Activated CD4-positive, CD25-positive, alpha-beta regulatory T cell (primary cell): ENCODE measurements at places on chromosomes 7 and 10.

GRCh38 chr7:130777426-130777825, 43.4 kb upstream of the KLF14 start:
- no peak for DNase-seq

- DNase-seq, result no peak
Observed at GRCh38 chr10:99672884-99673283, 13.6 kb downstream of the ENTPD7 start.

GRCh38 chr7:77444123-77444522, 28.0 kb upstream of the GSAP start:
- no peak for DNase-seq

- DNase-seq, result no peak
Observed at GRCh38 chr10:34347131-34347530, 468.0 kb downstream of the PARD3 start.

DNA sequence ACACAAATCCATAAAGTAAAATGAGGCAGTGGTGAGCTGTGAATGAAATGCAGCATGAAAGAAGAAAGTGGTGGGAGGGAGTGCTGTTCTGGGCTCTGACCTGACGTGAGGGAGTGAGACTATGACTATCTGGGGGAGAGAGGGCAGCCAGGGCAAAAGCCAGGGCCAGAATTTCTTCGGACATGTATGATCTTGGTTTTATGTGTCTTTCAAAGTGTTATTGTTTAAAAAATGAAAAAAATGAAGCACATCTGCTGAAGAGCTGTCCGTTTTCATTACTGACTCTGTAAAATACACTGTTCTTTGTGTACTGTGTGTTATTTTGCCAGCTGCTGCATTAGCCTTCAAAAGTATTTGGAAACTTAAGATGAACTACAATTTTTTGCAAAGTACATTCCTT, 70.2 kb upstream of the KLF14 start:
- DNase-seq, result no peak

DNA sequence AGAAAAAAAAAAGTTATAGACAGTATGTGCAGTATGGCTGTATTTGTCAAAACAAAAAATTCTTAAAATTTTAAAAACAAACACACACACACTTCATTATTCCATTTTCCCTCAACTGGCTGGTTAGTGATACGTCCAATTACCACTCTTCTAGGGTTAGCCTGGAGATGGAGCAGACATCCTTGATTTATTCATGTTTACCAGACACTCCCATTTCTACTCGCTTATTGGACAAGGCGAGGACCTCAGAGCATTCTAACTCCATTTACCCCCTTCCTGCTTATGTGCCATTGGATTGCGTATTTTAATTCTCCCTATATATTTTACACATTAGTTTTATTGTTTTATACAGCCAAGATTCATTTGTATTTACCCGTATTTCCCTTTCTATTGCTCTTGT, 8.5 kb upstream of the CDH23 start:
- DNase-seq, result no peak

DNA sequence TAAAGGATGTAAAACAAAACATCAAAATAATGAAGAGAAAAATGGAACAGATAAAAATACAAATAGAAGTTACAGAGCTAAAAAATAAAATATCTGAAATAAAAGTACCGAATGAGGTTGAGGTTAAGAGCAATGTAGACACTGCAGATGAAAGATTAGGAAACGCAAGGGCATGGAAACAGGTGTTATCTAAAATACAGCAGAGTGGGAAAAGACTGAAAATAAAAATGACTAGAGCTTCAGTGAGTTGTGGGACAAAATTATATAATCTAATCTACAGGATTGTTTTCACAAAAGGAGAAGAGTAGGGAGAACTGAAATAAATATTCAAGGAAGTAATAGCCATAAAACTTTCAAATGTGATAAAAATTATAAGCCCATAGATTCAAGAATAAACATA, 123.8 kb downstream of the PTEN start:
- DNase-seq, result no peak

DNA sequence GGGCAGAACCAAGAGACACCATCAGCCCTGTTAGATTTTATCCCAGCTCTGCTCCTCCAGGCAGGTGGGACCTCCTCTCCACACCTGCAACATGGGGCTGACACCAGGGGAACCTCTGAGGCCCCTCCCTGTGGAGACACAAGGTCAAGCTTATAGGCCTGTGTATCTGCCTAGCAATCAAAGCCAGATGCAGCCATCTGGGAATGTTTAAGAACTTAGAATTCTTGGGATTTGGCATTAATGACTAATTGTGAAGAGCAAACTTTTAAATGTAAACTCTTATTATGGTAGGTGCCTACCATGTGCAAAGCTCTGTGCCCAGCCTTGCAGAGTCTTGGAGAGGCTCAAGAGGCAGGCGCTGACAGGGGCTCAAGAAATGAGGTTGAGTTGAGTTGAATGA, 52.1 kb downstream of the TBATA start:
- no peak for DNase-seq

- no peak for DNase-seq
Observed at GRCh38 chr10:133236401-133237240, 1.0 kb upstream of the VENTX start.

DNA sequence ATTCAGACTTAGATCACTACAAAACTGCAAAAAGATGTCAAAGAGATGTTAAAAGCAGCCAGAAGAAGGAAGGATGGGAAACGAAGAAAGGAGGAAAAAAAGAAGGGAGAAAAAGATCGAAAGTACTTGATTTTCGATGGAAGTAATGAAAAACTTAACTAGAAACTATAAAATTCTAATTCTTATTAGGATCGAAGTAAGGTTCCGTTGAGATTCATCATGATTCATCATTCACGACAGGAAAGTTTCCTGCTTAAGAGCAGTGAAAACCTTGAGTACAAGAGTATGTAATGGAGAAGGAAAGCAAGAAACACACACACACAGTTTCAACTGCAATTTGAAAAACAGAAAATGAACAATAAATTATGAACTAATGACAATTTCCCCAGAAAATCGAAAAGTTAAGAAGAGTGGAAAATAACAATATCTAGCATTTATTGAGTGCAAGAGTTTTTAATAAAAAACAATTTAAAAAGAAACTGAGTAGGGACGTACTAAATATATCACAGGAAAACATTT, 1.1 kb upstream of the ING3 start:
- DNase-seq, result no peak

DNA sequence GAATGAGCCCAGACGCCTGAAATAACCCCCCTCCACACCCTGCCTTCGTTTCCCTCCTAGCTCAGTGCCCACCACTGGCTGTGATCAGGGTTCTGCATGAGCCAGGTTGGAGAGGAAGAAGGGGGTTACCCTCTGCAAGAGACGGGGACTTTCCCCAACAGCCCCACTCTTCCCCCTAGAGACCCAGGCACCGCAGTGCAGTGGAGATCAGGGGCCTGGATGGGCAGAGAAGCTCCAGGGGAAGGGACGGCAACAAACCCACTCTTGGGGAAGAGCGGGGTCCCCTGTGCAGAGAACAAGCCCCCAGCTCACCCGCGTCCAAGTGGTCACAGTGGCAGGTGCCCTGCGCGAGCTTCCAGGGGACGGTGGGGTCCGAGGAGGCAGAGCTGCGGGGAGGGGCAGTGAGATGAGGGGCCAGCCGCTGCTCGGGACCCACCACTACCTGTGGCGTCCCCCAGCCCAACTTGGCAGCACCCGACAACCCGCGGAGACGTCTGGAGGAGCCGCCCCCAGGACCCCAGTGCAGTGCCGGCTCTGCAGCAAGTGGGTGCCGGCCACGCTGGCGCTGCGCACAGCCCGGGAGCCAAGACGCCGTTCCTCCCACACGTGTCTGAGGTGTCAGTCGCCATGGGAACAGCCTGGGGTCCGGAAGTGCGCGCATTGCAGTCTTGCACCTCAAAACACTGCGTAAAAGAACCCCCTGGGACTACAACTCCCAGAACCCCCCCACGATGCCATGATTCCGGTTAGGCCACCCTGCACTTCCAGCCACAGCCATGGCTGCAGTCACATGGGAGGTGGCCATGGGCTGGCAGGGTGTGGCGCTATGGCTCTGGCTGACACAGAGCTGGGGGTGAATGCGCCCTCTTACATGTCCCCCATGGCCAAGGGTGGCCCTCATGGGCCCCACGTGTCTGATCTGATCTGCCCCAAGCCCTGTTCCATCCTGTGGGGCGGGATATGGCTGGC, 45.8 kb upstream of the WIPI2 start:
- DNase-seq, result peak; percentile 42

GRCh38 chr10:68346774-68347173, 14.0 kb upstream of the PBLD start:
- DNase-seq, result no peak

DNA sequence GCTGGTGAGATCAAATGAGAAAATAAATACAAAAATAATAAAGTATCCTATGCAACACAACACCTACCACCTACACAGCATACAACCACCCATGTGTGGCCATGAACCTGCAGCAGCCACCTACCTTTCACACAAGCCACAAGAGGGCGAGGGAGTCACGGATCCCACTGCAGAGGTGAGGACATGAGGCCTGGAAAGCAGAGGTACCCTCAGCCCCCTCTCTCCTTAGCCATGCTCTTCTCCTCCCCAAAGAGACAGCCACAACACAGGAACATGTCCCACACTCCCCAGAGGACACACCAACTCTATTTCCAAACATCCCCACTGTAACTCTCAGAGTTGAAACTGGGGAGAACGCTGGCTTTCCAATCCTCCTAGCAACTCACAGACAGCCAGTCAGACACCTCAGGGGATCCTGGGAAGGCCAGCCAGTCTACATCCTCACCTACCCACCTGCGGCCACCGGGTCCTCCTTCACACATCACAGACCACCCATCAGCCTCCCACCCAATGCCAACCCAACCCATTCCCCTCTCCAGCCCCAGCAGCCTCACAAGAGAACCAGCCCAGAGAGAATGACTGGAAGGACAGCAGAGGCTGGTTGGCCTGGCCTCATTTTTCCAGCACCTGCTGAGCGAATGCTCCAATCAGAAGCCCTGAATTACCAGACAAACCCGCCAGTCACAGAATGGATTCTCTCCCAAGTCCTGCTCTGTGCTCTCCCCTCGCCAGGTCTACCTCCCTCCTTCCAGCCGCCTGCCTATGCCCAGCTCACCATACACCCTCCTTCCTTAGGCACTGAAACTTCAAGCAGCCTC, 18.4 kb downstream of the DLG5 start:
- no peak for DNase-seq

DNA sequence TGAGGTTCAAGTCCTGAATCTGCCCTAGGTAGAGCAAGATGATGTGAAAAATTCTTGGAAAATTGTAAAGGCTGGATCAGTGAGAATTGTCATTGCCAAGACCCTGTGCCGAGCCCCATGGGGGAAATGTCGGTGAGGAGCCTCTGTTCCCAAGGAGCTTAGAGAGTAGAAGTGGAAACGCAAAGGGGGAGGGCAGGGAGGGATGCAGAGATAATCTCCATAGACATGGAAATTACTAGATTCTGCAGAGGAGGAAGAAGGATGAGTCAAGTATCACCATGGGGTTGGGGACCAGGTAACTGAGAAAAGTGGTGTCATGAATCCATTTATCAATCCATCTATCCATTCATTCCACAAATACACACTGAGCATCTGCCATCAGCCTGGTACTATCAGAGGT, 26.0 kb downstream of the DUSP5 start:
- DNase-seq, result no peak

DNA sequence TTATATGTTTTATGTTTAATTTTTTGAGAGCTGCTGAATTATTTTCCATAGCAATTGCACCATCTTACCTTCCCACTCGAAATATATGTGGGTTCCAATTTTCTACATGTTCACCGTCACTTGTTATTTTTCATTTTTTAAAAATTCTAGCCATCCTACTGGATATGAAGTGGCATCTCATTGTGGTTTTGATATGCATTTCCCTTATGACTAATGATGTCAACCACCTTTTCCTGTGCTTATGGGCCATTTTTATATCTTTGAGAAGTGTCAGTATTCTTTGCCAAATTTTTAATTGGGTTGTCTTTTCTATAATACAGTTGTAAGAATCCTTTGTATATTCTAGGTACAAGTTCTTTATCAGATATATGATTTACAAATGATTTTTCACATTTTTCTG, 27.8 kb downstream of the NHLRC2 start:
- DNase-seq, result no peak

- DNase-seq, result no peak
Observed at GRCh38 chr10:132228616-132229015, 41.9 kb downstream of the DPYSL4 start.

- peak; percentile 36 for DNase-seq
Observed at GRCh38 chr7:150973571-150974451, 4.3 kb downstream of the KCNH2 start.

- no peak for DNase-seq
Observed at GRCh38 chr10:36761121-36761520, 364.3 kb upstream of the ANKRD30A start.

- DNase-seq, result no peak
Observed at GRCh38 chr10:23535381-23535780, 96.5 kb downstream of the OTUD1 start.

DNA sequence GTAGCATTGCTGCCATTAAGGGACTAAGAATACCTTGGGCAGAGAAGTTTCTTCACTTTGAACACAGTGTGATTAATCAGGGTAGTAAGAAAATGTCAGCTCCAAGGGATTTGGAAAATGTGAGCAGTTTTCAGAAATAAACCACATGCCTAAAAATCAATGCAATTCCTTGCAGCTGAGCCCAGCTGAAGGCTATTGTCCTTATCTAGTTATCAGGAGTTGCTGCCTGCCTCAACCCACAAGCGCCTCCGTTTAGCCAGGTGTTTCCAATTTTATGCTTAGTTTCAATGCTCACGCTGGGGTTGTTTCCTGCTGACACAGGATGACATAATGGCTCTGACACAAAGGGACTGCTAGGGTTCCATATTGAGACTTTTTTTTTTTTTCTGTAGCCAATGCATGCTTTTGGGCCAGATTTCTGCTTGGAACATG, 132.3 kb upstream of the ANK3 start:
- no peak for DNase-seq

DNA sequence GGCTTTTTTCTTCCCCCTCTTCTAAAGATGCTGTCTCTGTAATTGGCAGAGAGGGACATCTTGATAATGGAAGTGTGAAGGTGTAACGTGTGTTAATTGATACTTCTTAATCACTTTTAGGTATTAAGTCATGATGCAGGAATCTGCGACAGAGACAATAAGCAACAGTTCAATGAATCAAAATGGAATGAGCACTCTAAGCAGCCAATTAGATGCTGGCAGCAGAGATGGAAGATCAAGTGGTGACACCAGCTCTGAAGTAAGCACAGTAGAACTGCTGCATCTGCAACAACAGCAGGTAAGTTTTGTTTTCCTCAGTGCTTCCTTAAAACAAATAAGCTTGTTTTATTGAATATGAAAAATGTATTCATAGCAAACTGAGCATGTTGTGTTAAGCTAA, 11.8 kb downstream of the FOXP2 start:
- DNase-seq, result no peak

- no peak for DNase-seq
Observed at GRCh38 chr7:18420748-18421147, 74.8 kb upstream of the HDAC9 start.

GRCh38 chr7:139976838-139977656, 85.7 kb downstream of the PARP12 start:
- no peak for DNase-seq
